ENCODE measurements at places on chromosomes 16 and 17.

DNA sequence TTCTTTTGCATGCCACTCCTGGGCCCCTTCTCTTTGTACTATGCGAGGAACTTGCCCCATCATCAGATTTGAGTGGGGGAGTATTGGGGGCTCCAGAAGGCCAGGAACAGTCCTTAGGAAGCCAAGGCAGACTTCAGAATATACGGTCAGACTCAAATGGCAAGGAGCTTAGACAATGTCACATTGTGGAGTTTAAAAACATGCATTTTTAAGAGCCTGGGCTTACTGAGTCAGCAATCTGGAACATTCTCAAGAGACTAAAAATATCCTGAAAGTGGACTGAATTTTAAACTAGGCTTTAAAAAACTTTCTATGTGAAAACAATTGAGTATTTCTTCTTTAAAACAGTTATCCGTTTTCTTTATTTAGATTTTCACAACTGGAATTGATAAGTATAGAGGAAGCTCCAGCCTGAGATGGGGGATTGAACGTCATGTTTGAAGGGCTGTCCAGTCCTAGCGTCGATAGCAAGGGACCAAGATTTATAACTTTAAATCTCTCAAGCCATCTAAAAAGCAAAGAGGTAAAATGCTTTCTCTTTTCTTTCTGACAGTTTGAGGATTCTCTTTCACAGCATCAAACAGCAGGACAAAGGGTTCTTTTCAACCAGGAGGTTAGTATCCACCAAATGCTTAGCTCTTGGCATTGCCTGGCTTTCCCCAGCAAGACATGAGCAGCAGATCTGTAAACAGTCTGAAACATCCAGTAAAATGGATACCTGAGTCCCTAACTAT is 45.8 kb upstream of the CDRT4 start:
- DNase-seq: no peak

GRCh38 chr16:85689285-85689949 is 663 bp upstream of the GINS2 start:
- DNase-seq: no peak

DNA sequence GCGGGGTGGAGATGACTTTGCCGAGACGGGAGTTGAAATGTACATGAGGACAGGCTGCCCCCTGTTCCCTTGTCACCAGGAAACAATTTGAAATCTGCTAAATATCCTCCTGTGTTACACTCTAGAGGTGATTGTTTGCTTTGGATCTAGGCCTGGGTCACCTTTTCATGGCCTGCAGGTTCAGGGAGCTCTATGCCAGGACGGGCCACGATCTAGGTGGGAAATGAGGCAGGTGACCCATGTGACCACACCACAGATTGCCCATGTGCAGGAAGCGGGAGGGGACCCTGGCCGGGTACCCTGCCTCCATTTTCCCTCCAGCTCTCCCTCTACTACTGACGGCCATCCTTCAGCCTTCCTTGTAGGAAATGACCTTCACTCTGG is 43.4 kb downstream of the MEAK7 start:
- no peak for DNase-seq

GRCh38 chr16:68155425-68155824 is 70.3 kb downstream of the NFATC3 start:
- no peak for DNase-seq

DNA sequence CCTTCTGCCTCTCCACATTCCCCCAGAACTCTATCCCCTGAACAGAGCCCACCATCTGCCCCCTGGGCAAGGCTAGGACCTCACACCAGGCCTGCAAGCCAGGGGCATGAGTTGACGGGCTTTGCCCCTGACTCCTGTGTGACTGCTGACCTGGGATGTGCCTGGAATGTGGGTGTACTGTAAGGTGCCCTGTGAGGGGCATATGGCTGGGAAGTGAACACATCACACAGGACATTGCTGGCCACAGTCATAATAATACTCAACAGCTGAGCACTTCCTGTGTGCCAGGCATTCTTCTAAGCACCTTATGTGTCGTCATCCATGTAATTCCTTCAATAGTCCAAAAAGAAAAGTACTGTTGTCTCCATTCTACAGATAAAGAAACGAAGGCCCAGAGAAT is 13.3 kb downstream of the CES4A start:
- no peak for DNase-seq

GRCh38 chr16:56387396-56387795 is 37.9 kb downstream of the AMFR start:
- no peak for DNase-seq

Data from NCI-H2227 treated with DMSO at 0.1 percent for 48 hours (cell line).